ENCODE measurements at places on chromosomes 7 and 10. TPM values are rescaled to one million over a fixed set of nuclear protein-coding genes. Genes with fewer than 3 reads are reported as not detected.
A peak's percentile ranks its signal among the peaks of the same experiment; 100 is the strongest.

DNA sequence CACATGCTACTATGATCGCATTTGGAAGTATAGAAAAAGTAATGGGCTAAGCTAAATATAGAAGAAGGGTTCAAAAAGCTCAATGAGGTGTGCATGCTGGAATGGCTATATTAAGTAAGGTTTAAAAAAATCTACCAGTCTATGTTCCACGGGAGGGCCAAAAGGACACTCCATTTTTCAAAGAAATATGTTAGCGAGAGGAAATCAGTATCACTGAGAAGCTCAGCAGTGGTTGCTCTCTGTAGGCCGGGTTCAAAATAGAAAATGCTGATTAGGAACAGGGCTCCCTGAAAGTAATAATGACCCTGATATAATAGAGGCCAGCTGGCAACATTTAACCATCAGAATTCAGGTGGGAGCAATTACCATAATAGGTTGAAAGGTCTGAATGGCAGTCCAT lies 224.5 kb upstream of the SEMA3E start:
- DNase-seq: no peak

SLC16A12 gene
- under 0.01 TPM for total RNA-seq

GRCh38 chr7:27117887-27118491 lies 12.6 kb downstream of the HOXA4 start:
- DNase-seq: peak; percentile 89

DNA sequence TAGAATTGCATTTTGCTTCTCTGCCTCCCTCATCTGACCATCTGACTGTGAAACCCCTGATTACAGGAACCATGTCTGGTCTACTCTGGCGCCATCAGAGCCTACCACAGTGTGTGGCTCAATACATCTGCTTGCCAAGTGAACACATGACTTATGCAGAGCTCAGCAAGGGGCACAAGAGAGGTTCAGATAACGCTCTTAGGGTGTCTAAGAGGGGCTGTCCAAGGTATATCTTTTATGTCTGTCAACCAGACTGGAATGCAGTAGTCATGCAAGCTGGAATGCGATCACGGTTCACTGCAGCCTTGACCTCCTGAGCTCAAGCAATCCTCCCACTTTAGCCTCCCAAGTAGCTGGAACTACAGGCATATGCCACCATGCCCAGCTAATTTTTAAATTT lies 10.3 kb upstream of the RRP12 start:
- peak; percentile 72 for DNase-seq

All from fibroblast of lung (primary cell).